Activated CD4-positive, CD25-positive, alpha-beta regulatory T cell treated with anti-CD3 and anti-CD28 coated beads, Interleukin-2, amount 50 U/mL, for 24 hours (primary cell): ENCODE measurements at places on chromosomes 7 and 10.

GRCh38 chr7:11207565-11207964 is 233.9 kb downstream of the PHF14 start:
- ATAC-seq, result no peak

DNA sequence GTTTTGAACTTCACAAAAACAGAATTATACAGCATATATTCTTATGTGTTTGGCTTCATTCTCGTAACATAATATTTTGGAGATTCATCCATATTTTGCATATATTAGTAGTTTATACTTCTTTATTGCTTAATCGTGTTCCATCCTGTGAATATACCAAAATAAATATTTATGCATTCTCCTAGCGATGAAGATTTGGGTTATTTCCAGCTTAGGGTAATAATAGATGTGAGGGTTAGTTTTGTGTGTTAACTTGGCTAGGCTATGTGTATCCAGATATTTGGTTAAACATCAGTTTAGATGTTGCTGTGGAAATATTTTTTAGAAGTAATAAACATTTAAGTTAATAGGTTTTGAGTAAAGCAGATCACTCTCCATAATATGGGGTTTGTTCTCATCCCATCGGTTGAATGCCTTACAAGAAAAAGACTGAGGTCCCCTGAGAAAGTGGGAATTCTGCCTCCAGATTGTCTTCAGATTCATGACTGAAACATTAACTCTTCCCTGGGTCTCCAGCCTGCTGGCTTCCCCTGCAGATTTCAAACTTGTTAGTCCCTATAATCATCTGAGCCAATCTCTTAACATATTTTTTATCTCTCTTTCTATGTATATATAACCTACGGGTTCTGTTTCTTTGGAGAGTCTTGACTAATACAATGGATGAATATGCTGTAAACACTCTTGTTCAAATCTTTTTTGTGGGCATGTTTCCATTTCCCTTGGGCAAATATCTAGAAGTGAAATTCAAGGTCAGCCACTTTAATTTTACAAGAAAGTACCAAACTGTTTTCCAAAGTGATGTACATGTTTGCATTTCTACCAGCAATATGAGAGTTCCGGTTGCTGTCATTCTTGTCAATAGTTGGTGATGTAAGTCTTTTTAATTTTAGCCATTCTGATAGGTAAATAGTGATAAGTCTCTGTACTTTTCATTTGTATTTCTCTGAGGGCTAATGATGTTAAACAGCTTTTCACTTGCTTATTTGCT is 48.7 kb downstream of the PDK4 start:
- ATAC-seq, result no peak

GRCh38 chr7:92498557-92498956 is 20.8 kb upstream of the ERVW-1 start:
- no peak for ATAC-seq

DNA sequence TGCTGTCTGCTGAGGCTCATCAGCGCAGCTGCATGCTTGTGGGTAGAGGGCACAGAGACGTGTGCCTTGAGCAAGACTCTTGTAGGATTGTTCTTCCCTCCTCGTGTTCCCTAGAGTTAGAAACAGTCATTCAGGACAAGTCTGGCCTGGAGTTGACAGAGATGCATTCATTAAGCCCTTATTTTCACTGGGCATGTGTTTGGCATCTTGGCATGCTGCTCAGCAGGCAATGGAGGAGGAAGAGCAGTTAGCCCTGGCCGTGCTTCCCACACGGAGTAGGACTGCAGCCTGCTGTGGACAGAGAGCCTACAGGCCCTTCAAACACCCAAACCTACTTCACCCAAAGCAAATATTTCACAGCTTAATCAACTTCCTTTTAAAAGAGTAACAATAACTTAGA is 73.0 kb upstream of the GJD4 start:
- ATAC-seq, result no peak

DNA sequence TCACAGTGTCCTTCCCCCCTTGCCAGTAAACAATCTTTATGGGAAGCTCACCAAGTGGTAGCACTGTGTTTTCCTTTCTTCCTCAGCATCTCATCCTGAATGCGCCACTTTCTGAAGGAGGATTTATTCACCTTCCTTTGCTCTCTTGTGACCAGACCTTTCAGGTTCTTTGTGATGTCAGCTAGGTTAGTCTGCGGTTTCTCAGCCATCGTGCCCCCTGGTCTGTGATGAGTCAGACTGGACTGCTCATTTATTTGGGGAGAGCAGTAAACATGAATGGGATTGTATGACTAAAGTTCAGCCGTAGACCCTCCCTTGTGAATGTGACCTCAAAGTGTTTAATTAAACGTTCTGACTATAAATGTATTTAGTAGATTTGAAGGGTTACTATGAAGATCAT is 235.1 kb upstream of the CELF2 start:
- ATAC-seq, result no peak

GRCh38 chr10:132845780-132846595 is 60.0 kb upstream of the NKX6-2 start:
- no peak for ATAC-seq

GRCh38 chr10:76874896-76875295 is 762.7 kb downstream of the KCNMA1 start:
- ATAC-seq, result no peak

DNA sequence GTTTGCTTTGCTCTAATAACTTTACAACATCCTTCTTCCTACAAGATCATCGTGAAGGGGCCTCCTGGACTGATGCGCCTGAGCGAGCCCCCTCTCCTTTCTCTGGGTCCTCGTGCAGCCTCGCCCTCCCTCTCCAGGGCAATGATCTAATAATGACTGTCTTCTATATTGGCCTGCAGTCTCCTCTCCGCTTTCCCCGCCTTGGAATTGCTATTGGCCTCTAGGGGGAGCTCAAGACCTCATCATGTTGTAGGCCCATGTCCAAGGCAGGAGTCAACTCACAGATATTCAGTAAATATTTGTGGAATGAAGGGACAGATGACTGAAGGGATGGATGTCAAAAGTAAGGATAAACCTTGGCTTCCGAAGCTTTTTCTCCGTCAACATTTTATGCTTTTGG is 1180.3 kb downstream of the TYW1 start:
- ATAC-seq, result no peak

DNA sequence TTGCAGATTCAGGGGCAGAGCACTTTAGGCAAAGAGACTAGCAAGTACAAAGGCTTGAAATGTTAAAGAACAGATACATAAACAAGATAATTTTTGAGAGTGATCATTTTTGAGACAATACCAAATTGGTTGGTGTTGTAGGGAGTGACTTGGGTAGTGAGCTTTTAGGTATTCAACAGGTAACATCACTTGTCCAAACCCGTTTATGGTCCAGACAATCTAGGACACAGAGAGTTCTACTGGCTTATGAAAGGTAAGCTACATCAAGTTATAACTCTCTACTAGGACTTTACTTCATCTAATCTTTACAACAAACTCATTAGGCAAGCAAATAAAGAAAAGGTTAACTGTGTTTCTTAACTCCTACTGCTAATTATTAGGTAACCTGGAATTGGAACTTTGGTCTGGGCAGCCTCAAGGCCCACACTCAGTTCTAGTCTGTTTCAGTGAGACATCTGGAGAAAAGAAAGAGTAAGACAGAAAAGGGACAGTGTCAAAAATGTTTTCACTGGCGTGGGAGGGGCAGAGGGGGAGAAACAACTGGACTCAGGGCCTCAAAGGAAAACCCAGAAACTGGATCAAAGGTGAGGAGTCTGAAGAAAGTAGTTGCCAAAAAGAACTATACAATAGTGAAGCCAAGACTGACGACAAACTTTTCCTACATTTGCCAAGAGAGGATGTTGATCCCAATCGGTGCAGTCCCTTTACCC is 39.2 kb downstream of the GNAT3 start:
- no peak for ATAC-seq

GRCh38 chr10:124736491-124737136 is 7.6 kb downstream of the FAM53B start:
- no peak for ATAC-seq
